ENCODE measurements at places on chromosomes 6 and 20. TPM values are rescaled to one million over a fixed set of nuclear protein-coding genes. Genes with fewer than 3 reads are reported as not detected.
A peak's percentile ranks its signal among the peaks of the same experiment; 100 is the strongest.

DNA sequence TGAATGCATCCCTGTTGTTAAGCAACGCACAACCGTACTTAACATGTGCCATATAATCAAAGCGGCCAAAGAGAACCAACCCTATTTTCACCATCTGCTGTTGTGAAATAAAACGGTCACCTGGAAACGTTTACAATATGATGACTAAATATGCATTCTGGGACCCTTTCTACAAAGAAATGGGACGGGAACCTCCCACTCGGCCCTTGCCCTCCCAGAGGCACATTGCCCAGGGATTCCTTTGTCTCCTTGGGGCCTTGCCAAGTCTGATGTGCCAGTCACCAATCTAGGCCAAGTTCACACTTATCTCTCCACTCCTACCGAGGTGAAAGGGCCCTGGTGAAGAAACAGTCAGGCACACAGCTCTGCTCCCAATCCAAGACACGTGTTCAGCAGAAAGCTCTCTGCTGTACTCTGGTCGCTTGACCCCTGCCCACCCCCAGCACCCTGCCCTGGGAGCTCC lies 427.4 kb upstream of the JARID2 start:
- H3K27me3 ChIP-seq = no peaks in the 10 kb centered on the region
- H3K4me3 ChIP-seq = no peak overlapping the region
- peaks cover 2% of the 10 kb centered on the region for H3K4me1 ChIP-seq
- no peak overlapping the region for H3K27ac ChIP-seq

AIF1 gene
- not detected for total RNA-seq

SH3BGRL2 gene
- 3.3 TPM for total RNA-seq

DNA sequence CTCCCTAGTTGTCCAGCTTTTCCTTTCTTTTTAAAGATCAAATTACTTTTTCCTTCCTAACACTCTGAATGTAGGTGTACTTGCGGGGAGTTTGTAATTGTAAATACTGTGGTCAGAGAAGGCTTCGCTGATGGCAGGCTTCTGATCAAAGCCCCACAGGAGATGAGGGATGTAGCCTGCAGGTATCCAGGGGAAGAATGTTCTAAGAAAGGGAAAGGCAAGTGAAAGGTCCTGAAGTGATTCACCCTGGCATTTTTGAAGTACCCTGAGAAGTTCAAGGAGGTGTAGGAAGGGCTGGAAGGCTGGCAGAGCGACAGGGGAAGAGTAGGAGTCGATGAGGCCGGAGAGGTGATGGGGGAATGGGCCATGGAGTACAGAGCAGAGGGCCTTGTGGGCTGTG lies 38.2 kb upstream of the CCN6 start:
- peaks cover 4% of the 10 kb centered on the region for H3K4me1 ChIP-seq
- no peaks in the 10 kb centered on the region for H3K36me3 ChIP-seq
- H3K4me3 ChIP-seq = no peak overlapping the region
- no peak overlapping the region for H3K27ac ChIP-seq
- no peaks in the 10 kb centered on the region for H3K27me3 ChIP-seq

FNDC1 gene
- total RNA-seq = under 0.01 TPM

GRCh38 chr6:15661853-15662325 lies 939 bp downstream of the DTNBP1 start:
- H3K4me3 ChIP-seq = peak overlapping the region; percentile 86
- no peaks in the 10 kb centered on the region for H3K27me3 ChIP-seq
- H3K36me3 ChIP-seq = no peaks in the 10 kb centered on the region
- H3K27ac ChIP-seq = peak overlapping the region; percentile 47

DNA sequence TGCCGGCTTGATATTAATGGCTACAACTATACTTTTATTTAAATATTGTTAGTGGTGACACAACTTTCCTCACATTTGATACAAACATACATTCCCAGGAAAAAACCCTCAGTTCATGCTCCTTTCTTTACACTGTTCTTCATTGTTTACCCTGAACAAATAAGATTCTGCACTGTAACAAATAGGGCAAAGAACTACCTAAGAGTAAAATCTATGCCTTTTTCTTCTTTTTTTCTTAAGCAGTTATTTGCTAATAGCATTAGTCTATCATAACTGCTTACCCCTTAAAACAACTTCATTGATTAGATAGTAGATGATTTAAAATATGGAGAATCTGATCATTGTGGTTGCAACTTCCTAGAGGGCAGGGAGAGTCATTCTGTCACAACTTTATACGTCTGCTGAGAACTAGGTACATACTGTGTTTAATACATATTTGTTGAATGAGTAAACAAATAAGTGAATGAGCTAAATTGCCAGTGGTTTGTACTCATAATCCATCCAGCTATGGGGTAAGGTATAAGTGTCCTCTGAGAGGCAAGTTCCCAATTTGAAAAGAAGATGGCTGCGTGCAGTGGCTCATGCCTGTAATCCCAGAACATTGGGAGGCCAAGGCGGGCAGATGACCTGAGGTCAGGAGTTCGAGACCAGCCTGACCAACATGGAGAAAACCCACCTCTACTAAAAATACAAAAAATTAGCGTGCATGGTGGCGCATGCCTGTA lies 161.0 kb downstream of the CDK19 start:
- H3K27me3 ChIP-seq = no peaks in the 10 kb centered on the region
- no peak overlapping the region for H3K4me3 ChIP-seq
- no peaks in the 10 kb centered on the region for H3K4me1 ChIP-seq

DNA sequence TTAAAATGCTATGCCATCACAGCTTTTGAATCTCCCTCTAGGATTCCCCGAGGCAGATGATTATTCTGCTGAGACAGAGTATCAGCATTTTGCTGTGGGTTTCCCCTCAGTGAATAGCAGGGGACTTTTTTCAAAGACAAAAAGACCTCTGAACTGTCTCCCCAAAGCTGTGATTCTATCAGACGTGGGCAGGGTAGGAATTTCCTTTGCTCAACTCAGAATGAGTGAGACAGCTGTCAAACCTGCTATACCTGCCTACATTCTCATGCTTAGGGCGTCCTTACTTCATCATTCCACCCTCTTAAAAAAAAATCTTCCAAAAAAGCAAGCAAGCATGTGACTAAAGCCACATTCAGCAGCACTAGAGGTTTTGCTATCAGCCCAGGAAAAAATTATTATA lies 147.6 kb upstream of the FAM83B start:
- no peaks in the 10 kb centered on the region for H3K4me1 ChIP-seq
- no peaks in the 10 kb centered on the region for H3K36me3 ChIP-seq
- H3K4me3 ChIP-seq = no peak overlapping the region
- no peak for DNase-seq
- H3K27ac ChIP-seq = no peak overlapping the region
- H3K27me3 ChIP-seq = no peaks in the 10 kb centered on the region

BEND6 gene
- total RNA-seq = 12.6 TPM

DNA sequence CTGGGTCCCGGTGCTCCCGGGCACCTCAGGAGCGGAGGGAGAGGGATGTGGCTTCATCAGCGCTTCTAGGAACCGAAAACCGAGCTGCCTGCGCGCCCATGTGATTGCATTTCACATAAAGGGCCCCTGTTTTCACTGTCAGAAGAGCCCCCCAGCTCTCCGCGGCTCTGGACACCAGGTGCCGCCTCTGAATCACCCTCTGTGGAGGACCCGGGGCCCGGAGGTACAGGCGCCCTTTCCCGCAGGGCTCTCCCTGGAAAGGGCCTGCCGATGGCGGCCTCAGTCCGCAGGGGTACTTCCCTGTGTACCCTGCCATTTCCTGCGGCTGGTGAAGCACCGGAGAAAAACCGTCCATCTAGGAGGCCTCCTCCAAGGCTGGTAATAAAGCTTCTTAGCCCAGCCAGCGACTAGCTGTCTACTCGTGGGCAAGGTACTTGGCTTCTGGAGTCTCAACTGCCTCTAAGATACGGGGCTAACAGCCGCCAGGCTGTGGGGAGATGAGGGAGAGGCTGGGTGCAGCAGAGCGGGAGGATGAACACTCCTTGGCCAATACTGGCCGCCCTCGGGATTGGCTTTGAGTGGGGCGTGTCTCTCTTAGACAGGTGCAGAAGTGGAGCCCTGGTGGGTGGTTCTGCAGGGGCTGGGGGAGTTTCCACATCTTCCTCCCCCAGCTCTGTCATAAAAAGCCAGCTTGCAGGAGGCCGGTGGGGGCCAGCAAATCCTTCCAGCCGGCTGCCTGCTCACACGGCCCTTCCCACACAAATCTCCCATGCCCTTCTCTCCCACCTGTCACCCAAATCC lies 1.6 kb downstream of the PPP1R16B start:
- no peak overlapping the region for H3K4me3 ChIP-seq
- no peaks in the 10 kb centered on the region for H3K36me3 ChIP-seq
- no peak overlapping the region for H3K27ac ChIP-seq
- no peaks in the 10 kb centered on the region for H3K4me1 ChIP-seq
- no peak for DNase-seq

GRM1 gene
- 0.17 TPM for total RNA-seq

PPP1R16B gene
- total RNA-seq = under 0.01 TPM

DNA sequence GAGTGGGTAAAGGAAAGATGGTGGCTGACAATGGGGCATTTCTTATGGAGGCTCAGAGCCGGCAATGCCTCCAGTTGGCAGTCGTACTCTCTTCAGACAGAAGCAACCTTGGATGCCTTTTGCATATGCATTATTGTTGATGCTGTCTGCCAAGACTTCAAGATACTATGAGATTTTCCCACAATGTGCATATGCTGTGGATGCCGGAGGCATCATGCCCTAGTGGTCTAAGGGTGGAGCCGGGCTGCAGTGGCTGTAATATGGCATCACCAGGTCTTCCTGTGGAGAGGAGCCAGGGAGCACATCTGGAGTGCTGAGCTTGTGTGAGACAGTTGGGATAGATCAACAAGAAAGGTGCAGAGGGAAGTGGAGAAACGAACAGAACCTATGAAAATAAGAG lies 104.9 kb downstream of the FOXC1 start:
- H3K36me3 ChIP-seq = no peaks in the 10 kb centered on the region
- H3K4me1 ChIP-seq = no peaks in the 10 kb centered on the region
- H3K4me3 ChIP-seq = no peak overlapping the region
- no peak overlapping the region for H3K27ac ChIP-seq

- peak; percentile 19 for DNase-seq
- peaks cover 2% of the 10 kb centered on the region for H3K36me3 ChIP-seq
- H3K27me3 ChIP-seq = no peaks in the 10 kb centered on the region
- no peak overlapping the region for H3K4me3 ChIP-seq
- peaks cover 19% of the 10 kb centered on the region for H3K4me1 ChIP-seq
These were observed 2.9 kb downstream of the FKBP1A start for GRCh38 chr20:1389703-1390580.

RNF144B gene
- total RNA-seq = 0.83 TPM

DNA sequence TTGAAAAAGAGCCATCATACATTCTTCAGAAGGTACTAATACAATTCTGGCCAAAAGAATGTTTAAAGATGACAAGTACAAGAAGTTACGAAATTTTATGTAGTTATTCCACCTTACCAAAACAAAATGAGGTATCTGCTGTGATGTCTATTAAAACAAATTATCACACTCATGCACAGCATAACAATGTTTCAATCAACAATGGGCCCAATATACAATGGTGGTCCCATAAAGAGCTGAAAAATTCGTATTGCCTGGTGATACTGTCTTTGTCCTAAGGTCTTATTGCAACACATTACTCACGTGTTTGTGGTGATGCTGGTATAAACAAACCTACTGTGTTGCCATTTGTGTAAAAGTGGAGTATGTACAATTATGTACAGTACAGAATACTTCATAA lies 3.6 kb upstream of the NUP153 start:
- no peak overlapping the region for H3K27ac ChIP-seq
- H3K4me3 ChIP-seq = no peak overlapping the region
- DNase-seq = peak; percentile 84
- H3K36me3 ChIP-seq = no peaks in the 10 kb centered on the region
- no peaks in the 10 kb centered on the region for H3K27me3 ChIP-seq

DNA sequence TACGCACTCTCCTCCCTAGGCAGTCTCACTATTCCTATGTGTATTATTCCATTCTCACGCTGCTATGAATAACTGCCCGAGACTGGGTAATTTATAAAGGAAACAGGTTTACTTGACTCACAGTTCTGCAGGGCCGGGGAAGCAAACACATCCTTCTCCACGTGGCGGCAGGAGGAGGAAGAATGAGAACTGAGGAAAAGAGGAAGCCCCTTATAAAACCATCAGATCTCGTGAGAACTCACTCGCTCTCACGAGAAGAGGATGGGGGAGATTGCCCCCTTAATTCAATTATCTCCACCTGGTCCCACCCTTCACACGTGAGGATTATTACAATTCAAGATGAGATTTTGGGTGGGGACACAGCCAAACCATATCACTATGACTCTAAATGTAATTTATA lies 61.9 kb downstream of the ECT2L start:
- no peak overlapping the region for H3K4me3 ChIP-seq
- H3K36me3 ChIP-seq = no peaks in the 10 kb centered on the region
- no peak overlapping the region for H3K27ac ChIP-seq
- no peaks in the 10 kb centered on the region for H3K4me1 ChIP-seq

GRCh38 chr6:89655122-89655521 lies 16.6 kb upstream of the LYRM2 start:
- no peak overlapping the region for H3K4me3 ChIP-seq
- DNase-seq = peak; percentile 51
- peaks cover 9% of the 10 kb centered on the region for H3K36me3 ChIP-seq
- H3K27ac ChIP-seq = no peak overlapping the region
- H3K27me3 ChIP-seq = no peaks in the 10 kb centered on the region

GRCh38 chr20:18986146-18986830 lies 172.7 kb downstream of the SCP2D1 start:
- no peak for DNase-seq
- H3K4me1 ChIP-seq = no peaks in the 10 kb centered on the region
- no peak overlapping the region for H3K27ac ChIP-seq
- no peaks in the 10 kb centered on the region for H3K27me3 ChIP-seq

FOXA2 gene
- not detected for total RNA-seq

LST1 gene
- total RNA-seq = not detected

GRCh38 chr20:58017231-58017969 lies 211.1 kb downstream of the ANKRD60 start:
- H3K4me3 ChIP-seq = no peak overlapping the region
- no peaks in the 10 kb centered on the region for H3K27me3 ChIP-seq
- H3K4me1 ChIP-seq = no peaks in the 10 kb centered on the region
- no peak overlapping the region for H3K27ac ChIP-seq
- peak; percentile 89 for DNase-seq

GRCh38 chr6:109019911-109020310 lies 74.7 kb downstream of the SESN1 start:
- H3K4me1 ChIP-seq = no peaks in the 10 kb centered on the region
- no peaks in the 10 kb centered on the region for H3K27me3 ChIP-seq

DNA sequence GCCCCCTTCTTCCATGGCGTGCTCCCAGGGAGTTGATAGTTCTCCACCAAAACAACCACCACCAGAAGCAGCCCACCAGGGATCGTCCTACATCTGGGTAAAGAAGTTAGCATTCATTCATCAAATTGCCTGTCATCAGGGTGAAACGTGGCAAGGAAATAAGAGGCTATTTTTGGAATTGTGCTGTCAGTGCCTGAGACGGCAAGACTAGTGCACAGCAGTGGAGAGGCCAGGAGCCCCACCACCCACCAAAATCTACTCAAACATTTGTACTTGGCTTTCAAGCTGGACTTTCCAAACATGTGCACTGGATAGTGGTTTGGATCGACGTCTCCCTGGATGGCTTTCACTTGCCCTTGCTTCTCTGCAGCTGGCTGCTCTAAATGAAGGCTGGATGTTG lies 44.8 kb downstream of the TXNDC5 start:
- H3K27me3 ChIP-seq = no peaks in the 10 kb centered on the region
- H3K4me1 ChIP-seq = no peaks in the 10 kb centered on the region
- H3K4me3 ChIP-seq = no peak overlapping the region
- no peaks in the 10 kb centered on the region for H3K36me3 ChIP-seq
- no peak overlapping the region for H3K27ac ChIP-seq

- no peaks in the 10 kb centered on the region for H3K27me3 ChIP-seq
- no peak overlapping the region for H3K27ac ChIP-seq
- no peak for DNase-seq
- H3K4me3 ChIP-seq = no peak overlapping the region
- no peaks in the 10 kb centered on the region for H3K4me1 ChIP-seq
- no peaks in the 10 kb centered on the region for H3K36me3 ChIP-seq
These were observed 33.8 kb downstream of the NHLRC1 start for GRCh38 chr6:18088419-18089296.
